ENCODE measurements at places on chromosomes 13 and 19.

GRCh38 chr13:84864341-84864740 is 934.9 kb downstream of the SLITRK6 start:
- no peak for DNase-seq

- no peak for DNase-seq
Observed at GRCh38 chr13:28258417-28258816, 120.1 kb downstream of the PAN3 start.

GRCh38 chr19:11098861-11099260 is 9.6 kb downstream of the LDLR start:
- DNase-seq: no peak

DNA sequence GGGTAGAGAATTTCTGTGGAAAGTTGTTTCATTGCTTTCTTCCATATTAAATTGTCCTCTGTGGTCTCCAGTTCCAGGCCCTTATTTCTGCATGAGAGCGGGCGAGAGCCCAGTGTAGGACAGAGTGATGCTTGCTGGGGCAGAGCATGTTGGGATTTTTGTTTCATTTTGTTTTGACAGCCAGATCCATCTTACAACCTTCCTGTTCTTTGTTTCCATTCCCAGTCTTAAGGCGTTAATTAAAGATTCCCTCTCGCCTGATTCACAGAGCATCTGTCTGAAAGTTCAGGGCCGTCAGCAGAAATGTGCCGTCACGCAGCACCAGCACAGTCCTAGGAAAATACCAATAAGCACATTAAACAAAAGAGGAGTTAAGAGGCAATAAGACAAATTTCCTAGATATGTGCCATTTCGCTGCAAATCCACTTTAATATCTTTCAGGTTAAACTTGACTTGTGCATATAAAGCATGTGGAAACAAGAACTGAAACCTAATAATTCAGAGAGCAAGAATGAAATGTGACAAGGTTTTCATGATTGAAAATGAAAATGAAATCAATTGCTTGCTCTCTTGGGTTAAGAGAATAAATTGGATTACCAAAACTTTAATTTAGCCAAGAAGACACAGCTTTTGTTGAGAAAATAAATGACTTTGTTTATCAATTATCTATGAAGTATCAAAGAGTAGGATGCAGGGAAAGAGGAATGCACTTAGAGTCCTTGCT is 210.7 kb upstream of the SLC10A2 start:
- no peak for DNase-seq

GRCh38 chr13:48160606-48161278 is 65.8 kb upstream of the MED4 start:
- DNase-seq: no peak

DNA sequence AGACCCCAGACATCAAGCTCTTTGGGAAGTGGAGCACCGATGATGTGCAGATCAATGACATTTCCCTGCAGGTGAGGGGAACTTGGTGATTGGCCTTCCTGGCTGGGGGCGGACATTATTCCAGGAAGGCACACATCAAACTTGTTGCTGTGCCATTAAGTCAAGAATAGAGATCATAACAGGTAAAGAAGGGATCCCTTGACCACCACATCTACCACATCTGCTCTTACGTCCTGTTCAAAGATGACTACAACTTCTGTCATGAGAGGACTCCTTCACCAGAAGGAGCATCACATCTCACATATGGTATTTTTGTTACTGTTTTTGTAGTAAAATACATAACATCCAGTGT is 1.1 kb downstream of the RPS5 start:
- no peak for DNase-seq
